ENCODE measurements at places on chromosomes 13 and 19.

DNA sequence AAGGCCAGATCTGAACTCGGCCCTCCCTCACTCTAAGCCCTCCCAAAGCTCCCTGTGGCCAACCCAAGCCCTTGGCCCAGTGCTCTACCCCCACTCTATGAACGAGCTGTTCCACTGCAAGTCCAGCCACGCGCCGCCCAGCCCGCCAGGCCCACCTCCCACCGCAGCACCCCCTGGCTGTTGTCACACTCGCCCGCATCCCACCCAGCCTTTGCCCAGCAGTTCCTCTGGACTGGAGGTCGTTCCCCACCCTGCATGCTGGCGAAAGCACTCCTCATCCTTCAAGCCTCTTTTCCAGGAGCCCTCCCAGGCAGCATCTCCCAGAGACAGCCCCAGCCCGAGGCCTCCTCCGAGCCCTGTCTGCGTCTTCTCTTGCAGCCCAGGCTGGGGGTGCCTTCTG lies 33.1 kb upstream of the ONECUT3 start:
- DNase-seq, result no peak

GRCh38 chr19:35801828-35802227 lies 10.8 kb downstream of the PRODH2 start:
- DNase-seq, result no peak

DNA sequence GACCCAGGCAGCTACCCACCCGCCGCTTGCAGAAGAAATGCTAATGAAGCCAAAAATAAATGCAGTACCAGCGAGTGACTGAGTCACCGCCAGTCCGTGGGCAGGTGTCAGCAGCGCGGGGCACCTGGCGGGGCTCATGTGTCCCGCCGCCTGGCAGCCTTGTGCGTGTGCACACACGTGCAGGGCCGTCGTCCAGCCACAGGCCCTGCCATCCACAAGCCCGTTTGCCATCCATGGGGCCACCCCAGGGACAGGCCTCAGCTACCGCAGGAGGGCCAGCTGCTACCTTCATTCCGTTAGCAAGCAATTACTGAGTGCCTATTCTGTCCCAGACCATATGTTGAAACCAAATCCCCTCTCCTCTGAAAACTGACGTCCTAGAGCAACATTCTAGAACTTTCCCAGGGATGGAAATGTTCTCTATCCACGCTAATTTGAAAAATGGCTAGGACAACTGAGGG lies 20.5 kb downstream of the NCAN start:
- no peak for DNase-seq

DNA sequence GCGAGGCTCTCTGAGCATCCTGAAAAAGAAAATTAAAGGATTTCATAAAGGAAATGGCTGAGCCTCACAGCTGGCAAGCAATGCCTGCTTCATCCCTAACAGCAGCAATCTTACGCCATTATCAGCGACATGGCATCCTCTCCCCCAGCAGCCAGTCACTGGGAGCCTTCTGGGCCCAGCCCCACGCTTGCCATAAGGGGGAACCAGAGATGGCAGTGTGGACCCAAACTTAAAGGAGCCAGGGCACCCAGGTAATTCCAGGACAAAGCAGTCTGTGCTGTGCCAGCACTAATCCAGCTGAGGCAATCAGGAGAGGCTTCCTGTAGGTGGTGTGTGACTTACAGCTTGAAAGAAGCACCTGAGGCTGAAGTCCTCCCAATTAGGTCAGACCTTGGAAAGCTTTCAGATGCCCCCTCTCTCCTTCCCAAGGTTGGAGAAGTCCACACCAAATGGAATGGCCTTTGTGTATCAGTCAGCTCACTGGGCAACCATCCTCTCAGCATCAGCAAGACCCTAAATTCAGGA lies 10.3 kb downstream of the VSTM2B start:
- no peak for DNase-seq

DNA sequence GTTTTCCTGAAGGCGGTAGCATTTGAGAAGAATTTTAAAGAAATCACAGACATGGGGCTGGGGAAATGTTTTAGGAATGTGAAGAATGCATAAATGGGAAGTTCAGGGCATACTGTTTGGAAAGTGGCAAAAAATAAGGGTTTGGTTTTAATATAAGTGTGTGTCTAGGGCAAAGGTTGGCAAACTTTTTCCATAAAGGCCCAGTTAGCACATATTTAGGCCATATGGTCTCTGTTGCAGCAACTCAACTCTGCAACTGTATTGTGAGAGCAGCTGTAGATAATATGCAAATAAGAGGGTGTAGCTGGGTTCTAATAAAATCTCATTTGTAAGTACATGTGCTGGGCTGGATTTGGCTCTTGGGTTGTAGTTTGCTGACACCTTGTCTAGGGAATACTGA lies 521.9 kb downstream of the DIAPH3 start:
- DNase-seq, result no peak

GRCh38 chr19:49896863-49897621 lies at the start of gene IL4I1:
IL4I1 (minus strand) TSS chr19:49896887; CDS start chr19:49896160, 727 bp downstream.
- no peak for DNase-seq

DNA sequence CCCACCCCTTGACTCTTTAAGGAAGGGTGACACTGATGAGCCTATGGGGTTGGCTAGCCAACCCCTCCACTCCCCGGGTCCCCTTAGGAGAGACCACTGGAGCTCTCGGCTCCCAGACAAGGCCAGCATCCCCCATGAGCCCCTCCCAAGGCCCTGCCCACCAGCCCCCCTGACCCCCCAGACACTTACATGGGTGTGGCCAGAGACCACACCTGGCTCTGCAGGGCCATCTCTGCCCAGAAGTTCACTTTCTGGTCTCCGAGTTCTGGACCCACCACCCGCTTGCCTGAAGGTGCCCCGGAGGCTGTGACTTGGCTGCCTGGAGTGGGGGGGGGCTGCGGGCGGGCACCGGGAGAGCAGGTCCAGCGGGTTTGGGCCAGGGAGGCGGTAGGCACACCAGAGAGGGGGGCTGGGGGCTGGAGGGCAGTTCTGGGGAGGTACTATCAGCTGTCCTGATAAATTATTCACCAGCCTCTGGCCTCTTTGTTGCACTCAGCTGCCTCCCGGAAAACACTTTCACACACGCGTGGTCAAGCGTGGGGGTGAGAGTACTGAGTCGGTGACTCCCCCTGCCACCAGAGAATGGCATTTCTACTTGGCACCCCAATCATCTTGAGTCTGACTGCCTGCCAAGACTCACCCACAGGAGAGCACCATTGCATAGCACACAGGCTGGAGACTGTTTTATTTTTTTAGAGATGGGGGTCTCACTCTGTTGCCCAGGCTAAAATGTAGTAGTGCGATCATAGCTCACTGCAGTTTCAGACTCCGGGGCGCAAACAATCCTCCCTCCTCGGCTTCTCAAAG lies at the start of gene PALM3:
TSS of gene PALM3 (minus strand) at position 326 of the 807 bp plus-strand sequence. CDS start at position 230, 96 bp downstream.
- no peak for DNase-seq

- no peak for DNase-seq
Observed at GRCh38 chr13:44263751-44264620, 109.6 kb upstream of the SERP2 start.

DNA sequence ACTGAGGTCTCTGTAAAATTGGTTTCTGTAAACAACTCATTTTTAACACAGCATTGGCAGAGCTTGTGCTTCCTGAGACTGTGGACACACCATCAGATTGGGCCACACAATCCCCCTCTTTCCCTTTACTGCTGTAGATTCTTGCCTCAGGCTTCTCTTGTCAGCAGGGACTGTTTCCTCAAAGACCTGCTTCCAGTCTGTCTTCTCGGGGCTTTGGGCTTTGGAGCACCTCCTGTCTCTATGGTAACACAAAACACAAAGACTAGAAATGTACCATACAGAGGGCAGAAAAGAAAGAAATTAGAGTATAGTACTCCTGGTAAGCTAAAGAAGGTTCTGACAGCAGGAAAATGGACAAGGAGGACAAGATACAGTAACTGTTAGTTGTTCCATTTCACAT lies 484.5 kb downstream of the DIAPH3 start:
- no peak for DNase-seq

GRCh38 chr19:1840541-1841115 lies 7.7 kb downstream of the REXO1 start:
- DNase-seq, result no peak

DNA sequence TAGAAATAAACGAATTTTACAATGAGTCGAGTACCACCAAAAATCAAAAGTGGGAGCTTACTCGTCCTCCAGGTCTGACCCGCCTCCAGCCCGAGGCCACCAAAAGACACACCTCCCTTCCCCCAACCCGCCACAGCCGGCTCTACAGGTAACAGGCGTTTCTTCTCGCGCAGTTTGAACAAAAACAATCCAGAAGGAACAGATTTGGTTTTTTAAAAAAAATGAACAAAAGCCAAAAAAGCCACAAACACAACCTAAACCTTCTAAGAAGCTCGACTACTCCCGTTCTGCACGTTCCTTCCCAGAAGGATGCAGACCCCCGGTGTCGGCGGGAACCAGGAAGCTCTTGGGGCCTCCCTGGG lies 671 bp downstream of the ZDHHC20 start:
- DNase-seq, result no peak

GRCh38 chr13:27403727-27404385 lies 20.6 kb upstream of the GTF3A start:
- DNase-seq, result no peak

DNA sequence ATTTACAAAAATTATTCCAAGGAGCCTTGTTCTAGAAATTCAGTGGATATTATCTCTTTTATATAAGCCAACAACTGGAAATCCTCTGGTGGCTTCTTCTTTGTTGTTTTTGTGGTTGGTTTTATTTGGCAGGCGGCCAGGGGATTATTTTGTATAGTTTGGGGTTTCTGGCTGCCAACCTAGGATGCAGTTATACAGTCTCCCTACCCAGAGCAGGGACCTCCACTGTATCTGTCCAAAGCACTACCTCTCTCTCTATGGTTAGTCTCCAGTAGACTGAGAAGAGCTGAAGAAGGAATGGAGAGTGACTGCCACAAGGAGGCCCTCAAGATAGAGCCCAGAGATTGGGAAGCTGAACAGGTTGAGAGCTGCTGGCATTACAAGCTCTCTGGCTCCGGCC lies 80.2 kb downstream of the ZAR1L start:
- DNase-seq, result no peak

GRCh38 chr19:47436712-47437401 lies 17.5 kb upstream of the MEIS3 start:
- no peak for DNase-seq

DNA sequence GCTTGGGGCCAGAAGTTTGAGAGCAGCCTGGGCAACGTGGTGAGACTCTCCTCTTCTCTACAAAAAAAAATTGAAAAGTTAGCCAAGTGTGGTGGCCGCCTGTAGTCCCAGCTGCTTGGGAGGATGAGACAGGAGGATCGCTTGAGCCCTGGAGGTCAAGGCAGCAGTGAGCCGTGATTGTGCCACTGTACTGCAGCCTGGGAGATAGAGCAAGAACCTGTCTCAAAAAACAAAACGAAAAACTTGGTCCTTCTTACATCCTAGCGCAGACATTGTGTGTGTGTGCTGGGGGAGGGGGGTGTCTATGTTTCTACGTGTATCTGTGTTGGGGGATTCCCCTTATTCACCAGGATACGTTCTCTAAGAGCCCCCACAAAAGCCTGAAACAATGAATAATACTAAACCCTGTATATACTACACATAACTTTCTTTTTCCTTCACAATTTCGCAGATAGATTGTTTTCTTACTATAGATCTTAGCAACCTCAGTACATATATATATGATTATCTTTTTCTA lies 7.9 kb downstream of the AXL start:
- DNase-seq, result no peak

DNA sequence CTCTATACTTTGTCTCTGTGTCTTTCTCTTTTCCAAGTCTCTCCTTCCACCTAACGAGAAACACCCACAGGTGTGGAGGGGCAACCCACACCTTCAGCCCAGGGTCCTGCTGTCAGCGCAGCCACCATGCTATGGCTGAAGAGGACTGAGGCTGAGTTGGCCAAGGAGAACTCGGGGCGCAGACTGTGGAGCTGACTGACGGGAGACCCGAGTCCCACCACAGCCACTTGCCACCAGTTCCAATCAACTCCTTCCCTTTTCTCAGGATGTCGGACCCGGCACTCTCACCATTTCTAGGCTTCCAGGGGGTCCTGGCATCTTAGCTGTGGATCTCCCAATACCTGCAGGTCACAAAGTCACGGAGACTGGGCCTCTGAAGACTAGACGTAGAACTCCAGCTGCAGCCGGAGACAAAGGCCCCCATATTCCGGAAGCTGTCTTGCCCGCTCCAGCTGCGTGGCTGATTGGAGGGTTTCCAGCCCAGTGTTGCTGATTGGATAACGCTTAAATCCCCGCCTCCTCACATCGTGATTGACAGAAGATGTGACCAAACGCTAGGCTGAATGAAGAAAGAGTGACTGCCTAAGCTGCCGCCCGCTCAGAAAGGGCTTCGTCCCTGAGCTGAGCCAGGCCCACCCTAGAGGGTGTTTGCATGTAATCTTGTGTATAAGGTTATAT lies 63.6 kb downstream of the ZNF429 start:
- DNase-seq, result no peak

All from cortex of kidney (tissue), 1 donor.